Lower lobe of right lung (tissue), 2 donors: ENCODE measurements at places on chromosomes 5 and 9. TPM values are rescaled to one million over a fixed set of nuclear protein-coding genes. Genes with fewer than 3 reads are reported as not detected.

Gene PCDHA8
- 0.38 TPM for total RNA-seq

Gene ORM1
- total RNA-seq, result 9.2 TPM

Gene PPIC
- 39.5 TPM for total RNA-seq

Gene LPAR1
- total RNA-seq, result 23.2 TPM

Gene TPM2
- total RNA-seq, result 110 TPM

Gene PCDHA1
- not detected for total RNA-seq

Gene GRIA1
- 10.3 TPM for total RNA-seq

- DNase-seq, result no peak
Observed at GRCh38 chr5:122494109-122494508, 182.1 kb downstream of the SNCAIP start.

DNA sequence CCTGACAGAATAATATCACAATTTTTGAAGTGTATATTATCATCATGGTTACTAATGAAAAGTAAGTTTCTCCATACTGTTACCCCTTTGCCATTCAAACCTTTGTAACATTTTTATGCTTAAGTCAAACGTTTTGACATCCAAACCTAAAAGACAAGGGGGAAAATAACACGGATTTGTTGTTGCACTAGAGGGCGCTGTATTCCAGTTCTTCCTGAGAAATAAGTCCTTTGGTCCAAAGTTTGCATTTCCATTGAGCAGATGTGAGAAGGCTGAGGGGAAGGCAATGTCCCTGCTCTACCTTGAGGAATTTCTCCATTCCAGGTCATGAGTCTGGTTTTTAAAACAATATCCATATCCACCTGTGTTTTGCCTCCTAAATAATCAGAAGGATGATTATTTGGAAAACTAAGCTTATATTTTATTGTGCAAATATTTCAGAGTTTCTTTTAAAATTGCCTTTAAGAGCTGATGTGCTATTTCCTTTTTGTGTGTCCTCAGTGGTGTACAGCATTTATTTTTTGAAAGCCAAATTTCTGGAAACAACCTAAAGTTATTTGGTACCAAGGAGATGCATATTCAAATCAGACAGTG, 9.7 kb downstream of the LECT2 start:
- no peak for DNase-seq

- no peak for DNase-seq
Observed at GRCh38 chr9:121500165-121500478, 478 bp upstream of the GGTA1 start.

GRCh38 chr5:151737431-151737830, 21.0 kb downstream of the ATOX1 start:
- DNase-seq, result no peak

DNA sequence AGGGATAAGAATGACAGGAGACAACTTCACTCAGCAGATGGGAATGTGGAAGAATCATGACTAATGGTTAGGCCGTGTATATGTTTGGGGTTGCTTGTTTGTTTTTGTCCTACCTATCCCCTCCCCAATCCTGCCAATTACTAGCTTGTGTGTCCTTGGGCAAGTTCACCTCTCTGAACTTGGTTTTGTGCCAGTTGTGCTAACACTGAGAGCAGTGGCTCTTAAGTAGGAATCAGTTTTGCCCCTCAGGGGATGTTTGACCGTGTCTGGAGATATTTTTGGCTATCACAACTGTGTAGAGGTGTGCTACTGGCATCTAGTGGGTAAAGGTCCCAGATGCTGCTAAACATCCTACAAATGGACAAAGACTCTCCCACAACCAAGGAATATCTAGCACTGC, 287.0 kb downstream of the DMRT2 start:
- DNase-seq, result no peak

DNA sequence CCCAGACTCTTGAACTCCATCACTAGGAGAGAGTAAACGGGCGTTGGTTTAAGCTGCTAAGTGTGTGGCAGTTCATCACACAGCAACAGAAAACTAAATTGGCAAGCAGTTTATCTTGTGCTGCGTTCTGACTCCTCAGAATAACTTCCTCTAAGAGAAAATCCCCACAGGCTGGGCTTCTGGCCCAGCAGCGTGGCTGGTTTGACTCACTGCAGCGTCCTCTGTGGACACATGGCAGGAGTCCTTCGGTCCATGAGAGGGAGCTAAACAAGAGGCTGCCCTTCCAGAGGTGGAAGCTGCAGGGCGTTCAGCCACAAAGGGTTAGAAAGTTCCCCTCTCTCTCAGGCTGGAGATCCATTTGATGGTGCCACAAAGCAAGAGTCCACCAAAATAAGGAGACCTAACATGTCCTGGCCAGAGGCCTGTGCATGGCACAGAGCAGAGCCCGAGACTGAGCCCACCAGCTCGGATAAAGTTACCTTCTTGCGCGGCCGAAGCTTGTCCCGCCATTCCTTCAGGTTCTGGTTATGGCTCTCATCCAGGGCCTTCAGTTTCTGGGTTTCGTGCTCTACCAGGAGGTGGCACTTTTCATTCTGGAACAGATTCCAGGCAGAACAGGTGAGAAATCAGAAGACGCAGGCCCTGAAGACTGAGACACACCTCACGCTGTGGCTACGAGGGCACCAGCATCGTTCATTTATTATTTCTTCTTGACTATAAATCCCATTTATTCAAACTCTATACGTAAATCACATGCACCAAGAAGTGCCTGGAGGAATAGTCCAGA, 46.2 kb upstream of the FBXW11 start:
- no peak for DNase-seq

GRCh38 chr5:36270175-36270574, 28.4 kb upstream of the NADK2 start:
- no peak for DNase-seq

DNA sequence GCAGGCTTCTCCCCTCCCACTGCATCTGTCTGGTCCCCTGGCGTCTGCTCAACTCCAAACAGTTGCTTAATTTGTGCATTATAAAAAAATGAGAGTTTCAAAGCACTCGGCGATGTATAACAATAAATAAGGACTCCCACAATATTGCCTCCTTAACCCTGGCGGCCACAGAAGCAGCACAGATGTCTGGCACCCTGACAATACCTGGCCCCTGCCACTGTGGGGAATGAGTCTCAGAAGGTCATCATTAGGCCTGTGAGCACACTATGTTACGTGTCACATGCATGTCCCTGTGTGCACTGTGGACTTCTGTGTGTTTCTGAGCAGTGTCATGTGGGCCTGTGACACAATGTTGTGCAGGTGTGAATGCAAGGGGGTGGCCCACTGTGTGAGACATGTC, 236.5 kb downstream of the PBX3 start:
- no peak for DNase-seq

DNA sequence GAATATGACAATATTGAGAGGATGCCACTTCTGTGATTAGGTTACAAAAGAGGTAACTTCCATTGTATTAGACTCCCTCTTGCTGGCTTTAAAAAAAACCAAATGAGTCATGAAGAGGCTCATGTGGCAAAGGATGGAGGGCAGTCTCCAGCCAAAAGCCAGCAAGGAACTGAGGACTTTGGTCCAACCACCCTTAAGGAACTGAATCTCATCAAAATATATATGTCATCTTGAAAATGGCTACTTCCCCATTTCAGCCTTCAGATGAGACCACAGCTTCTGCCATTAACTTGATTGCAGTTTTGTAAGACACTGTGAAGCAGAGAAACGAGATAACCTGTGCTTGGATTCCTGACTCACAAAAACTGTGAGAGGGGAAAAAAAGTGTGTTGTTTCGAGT, 15.5 kb upstream of the TRIM32 start:
- no peak for DNase-seq

DNA sequence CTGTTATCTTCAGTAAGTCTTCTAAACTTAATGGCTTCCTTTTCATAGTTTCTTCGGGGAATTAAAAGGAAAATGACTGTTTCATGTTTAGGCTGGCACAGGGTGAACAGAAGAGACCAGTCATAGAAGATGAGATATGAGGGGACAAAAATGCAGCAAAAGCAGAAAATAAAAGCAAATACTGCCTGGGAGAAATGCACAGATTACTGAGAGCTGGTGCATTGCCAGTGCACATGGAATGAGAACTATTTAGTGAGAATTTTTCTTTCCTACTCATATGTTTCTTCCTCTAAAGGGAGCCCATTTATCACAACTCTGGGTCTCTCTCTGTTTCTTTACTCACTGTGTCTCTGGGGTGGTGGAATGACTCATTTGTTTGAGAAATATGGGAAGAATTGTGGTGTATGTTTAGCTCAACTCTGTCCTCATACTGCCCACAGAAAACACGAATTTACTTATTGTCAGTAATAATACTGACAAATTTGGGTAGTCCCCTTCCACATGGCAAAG, 25.9 kb upstream of the ANKRD55 start:
- DNase-seq, result no peak

DNA sequence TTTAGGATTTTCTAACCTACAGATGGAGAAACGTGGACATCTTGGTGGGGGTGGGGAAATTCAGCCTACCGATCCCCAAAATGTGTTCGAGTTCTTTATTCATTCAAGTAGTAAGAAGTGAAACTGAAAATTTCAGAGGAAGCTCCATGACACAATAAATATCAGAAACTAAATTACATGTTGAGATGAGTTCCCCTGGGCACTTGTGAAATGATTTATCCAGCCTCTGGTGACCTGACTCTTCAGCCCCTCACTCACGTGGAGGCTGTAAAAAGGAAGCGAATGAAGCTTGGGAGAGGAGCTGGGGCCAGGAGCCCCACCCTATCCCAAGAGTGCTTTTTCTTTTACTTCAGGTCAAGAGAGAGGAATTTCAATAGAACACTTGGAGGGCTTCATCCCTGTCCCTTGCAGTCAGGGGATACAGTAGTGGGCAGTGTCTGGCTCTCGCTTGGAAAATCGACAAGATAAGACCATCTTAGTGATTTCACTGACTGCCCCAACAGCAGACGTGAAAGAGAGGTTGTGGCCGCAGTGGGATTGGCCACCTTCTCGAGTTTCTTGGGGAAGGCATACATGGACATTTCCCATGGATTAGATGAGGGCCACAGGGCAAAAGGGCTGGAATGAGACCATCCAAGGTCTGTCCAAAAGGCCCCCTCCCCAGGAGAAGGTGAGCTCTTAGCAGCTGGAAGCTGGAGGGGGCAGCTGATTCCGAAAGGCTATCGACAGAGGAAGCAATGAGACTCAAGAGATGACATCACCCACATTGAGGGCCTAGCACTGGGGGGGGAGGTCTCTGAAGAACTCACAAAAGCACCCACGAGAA, 76.8 kb upstream of the SH3PXD2B start:
- DNase-seq, result no peak

DNA sequence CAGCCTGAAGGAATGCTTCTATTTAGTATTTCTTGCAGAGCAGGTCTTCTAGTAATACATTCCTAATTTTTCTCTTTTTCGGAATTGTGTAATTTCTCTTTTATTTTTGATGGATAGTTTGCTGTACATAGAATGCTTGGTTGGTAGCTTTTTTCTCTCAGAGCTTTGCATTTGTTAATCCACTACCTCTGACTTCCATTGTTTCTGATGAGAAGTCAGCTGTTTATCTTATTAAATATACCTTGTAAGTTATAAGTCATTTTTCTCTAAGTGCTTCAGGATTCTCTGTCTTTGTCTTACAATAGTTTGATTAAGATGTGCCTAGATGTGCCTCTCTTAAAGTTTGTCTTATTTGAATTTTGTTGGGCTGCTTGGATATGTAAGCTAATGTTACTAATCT, 101.9 kb downstream of the HTR1A start:
- no peak for DNase-seq

- DNase-seq, result no peak
Observed at GRCh38 chr5:26649000-26649399, 389.4 kb downstream of the CDH9 start.

- no peak for DNase-seq
Observed at GRCh38 chr9:90379771-90380170, 262.9 kb downstream of the DIRAS2 start.

- no peak for DNase-seq
Observed at GRCh38 chr5:55633574-55634208, 78.4 kb downstream of the SLC38A9 start.

DNA sequence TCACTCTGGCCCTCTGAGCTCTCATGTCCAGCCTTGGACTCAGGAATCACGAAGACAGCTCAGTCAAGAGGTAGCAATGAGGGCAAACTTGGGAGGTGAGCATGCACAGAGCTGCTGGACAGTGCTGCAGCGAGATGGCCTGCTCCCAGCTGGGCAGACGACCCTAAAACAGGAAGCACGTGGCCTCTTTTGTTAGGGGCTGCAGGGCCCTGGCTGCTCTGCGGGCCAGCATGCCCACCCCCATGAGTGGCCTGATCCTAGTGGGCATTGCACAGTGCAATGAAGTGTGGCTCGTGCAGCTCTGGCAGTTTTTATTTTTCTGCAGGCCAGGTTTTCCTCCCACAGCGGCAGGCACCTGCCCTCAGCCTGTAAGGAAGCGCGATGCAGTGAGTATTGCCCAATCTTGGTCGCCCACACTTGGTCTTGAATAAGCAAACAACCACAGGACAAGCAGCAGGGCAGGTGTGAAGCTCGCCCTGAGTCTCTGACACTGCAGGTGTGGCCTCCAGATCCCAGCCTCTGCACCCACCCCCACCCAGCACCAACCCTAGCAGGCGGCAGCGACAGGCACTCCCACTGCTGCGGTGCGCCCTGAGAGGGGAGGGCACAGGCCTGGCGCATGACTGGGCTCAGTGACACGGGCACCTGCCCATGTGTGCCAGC, 60.8 kb downstream of the SEMA4D start:
- DNase-seq, result peak; percentile 81

- no peak for DNase-seq
Observed at GRCh38 chr5:437281-437771, 5.7 kb upstream of the EXOC3 start.

DNA sequence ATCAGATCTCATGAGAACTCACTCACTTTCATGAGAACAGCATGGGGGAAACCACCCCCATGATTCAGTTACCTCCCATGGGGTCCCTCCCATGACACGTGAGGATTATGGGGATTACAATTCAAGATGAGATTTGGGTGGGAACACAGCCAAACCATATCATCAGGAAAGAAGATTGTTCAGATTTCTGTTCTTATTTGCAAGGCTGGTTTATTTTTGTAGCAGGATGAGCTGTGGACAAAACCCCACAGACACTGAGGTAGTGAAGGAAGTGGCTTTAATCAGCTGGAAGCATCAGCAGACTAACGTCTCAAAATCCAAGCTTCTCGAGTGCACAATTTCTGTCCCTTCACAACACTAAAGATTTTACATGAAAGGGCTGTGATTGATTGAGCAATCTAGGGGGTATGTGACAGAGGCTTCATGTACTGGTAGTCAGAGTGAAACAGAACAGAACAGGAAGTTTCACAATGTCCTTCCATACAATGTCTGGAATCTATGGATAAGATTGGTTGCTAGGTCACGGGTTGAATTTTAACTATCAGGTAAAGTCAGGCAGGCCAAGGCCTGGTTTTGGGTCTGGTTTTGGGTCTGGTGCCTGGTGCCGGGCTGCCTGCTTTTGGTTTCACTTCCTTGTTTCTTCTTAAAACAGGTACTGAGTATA, 91.3 kb upstream of the ZNF366 start:
- DNase-seq, result no peak

GRCh38 chr5:94266170-94266569, 352.2 kb downstream of the KIAA0825 start:
- DNase-seq, result no peak

DNA sequence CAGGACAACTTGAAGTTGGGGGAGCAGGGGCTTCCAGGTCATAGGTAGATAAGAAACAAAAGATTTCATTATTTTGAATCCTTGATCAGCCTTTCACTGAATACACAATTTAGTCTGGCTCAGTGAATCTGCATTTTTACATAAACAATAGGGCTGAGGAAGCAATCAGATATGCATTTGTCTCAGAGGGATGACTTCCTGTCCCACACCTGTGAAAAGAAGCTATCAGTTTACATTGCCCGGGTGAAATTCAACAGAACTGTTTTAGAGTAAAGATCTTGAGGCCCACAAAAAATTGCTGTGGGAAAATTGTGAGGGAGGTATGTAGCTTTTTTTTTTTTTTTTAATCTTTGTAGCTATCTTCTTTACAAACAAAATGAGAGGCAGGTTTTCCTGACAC, 38.3 kb downstream of the DNAJB5 start:
- no peak for DNase-seq
